A549 treated with AZD2906 at 1 μM for 4 hours (cell line): ENCODE measurements at places on chromosomes 4 and X. TPM values are rescaled to one million over a fixed set of nuclear protein-coding genes. Genes with fewer than 3 reads are reported as not detected.

IL13RA1 gene
- 49.5 to 68.4 TPM (median 59.5 TPM) in 5 replicates for total RNA-seq

SORBS2 gene
- 0.63 to 1.2 TPM (median 0.67 TPM) in 5 replicates for total RNA-seq

GAB1 gene
- total RNA-seq = 1.8 to 2.9 TPM (median 2.5 TPM) in 5 replicates

ATP1B4 gene
- total RNA-seq = not detected in 5 replicates

KIT gene
- total RNA-seq = 0.01 to 0.02 TPM in 2 of 5 replicates, not detected in the others

RNF212 gene
- 2.0 to 2.8 TPM (median 2.6 TPM) in 5 replicates for total RNA-seq

TRAM1L1 gene
- total RNA-seq = 0.34 to 0.68 TPM (median 0.49 TPM) in 5 replicates

HS3ST1 gene
- 0.30 to 0.98 TPM (median 0.46 TPM) in 5 replicates for total RNA-seq

PPBP gene
- 0.13 to 0.22 TPM in 2 of 5 replicates, not detected in the others for total RNA-seq

RNF175 gene
- total RNA-seq = 0.10 TPM in 1 of 5 replicates, not detected in the others

IGSF1 gene
- total RNA-seq = 0.26 to 0.32 TPM (median 0.27 TPM) in 5 replicates

PRSS12 gene
- total RNA-seq = 0.19 to 0.31 TPM (median 0.27 TPM) in 5 replicates

DMRTC1B gene
- 0.17 TPM in 1 of 5 replicates, not detected in the others for total RNA-seq

CSAG3 gene
- not detected in 5 replicates for total RNA-seq

CFAP299 gene
- 0.15 TPM in 1 of 5 replicates, not detected in the others for total RNA-seq

FGF5 gene
- total RNA-seq = 0.07 to 0.23 TPM (median 0.10 TPM) in 5 replicates

CDX4 gene
- not detected in 5 replicates for total RNA-seq

SLC49A3 gene
- total RNA-seq = 0.13 to 0.31 TPM (median 0.18 TPM) in 5 replicates

USP17L17 gene
- not detected in 5 replicates for total RNA-seq

CLCN4 gene
- 3.9 to 5.1 TPM (median 4.4 TPM) in 5 replicates for total RNA-seq

PAGE2 gene
- not detected in 5 replicates for total RNA-seq

LIMCH1 gene
- 35.7 to 54.6 TPM (median 47.2 TPM) in 5 replicates for total RNA-seq

BRS3 gene
- not detected in 5 replicates for total RNA-seq

GRID2 gene
- not detected in 5 replicates for total RNA-seq

ELK1 gene
- total RNA-seq = 33.7 to 38.8 TPM (median 36.3 TPM) in 5 replicates

TIGD4 gene
- 0.07 to 0.31 TPM (median 0.15 TPM) in 5 replicates for total RNA-seq

CCDC149 gene
- total RNA-seq = 1.4 to 1.8 TPM (median 1.5 TPM) in 5 replicates

FGF13 gene
- total RNA-seq = 0.05 to 0.06 TPM in 2 of 5 replicates, not detected in the others

IL21 gene
- not detected in 5 replicates for total RNA-seq

TMEM35A gene
- not detected in 5 replicates for total RNA-seq

VCX3B gene
- total RNA-seq = not detected in 5 replicates

SSX2B gene
- total RNA-seq = not detected in 5 replicates

RBM47 gene
- 24.1 to 31.9 TPM (median 29.2 TPM) in 5 replicates for total RNA-seq

AKAP17A gene
- 28.5 to 38.1 TPM (median 37.1 TPM) in 5 replicates for total RNA-seq

TDO2 gene
- total RNA-seq = 0.37 to 0.63 TPM (median 0.55 TPM) in 5 replicates

SPANXB1 gene
- total RNA-seq = 1.4 to 3.1 TPM (median 2.2 TPM) in 5 replicates

UGT2B11 gene
- 0.09 to 0.15 TPM (median 0.10 TPM) in 5 replicates for total RNA-seq

DMRTC1 gene
- total RNA-seq = not detected in 5 replicates

SPARCL1 gene
- total RNA-seq = not detected in 5 replicates

REELD1 gene
- total RNA-seq = not detected in 5 replicates

SMIM43 gene
- 0.11 to 0.29 TPM (median 0.23 TPM) in 5 replicates for total RNA-seq

RIBC1 gene
- 0.74 to 0.88 TPM (median 0.85 TPM) in 5 replicates for total RNA-seq

RAP1GDS1 gene
- total RNA-seq = 19.4 to 28.8 TPM (median 22.5 TPM) in 5 replicates

MAPK10 gene
- total RNA-seq = 0.41 to 0.54 TPM (median 0.45 TPM) in 5 replicates

P2RY8 gene
- 0.02 to 0.06 TPM (median 0.04 TPM) in 4 of 5 replicates, not detected in the other for total RNA-seq

WFS1 gene
- 11.1 to 12.8 TPM (median 12.2 TPM) in 5 replicates for total RNA-seq

PLP1 gene
- total RNA-seq = 0.05 TPM in 1 of 5 replicates, not detected in the others

PIN4 gene
- 33.1 to 63.3 TPM (median 36.8 TPM) in 5 replicates for total RNA-seq

CXCL3 gene
- 3.2 to 4.4 TPM (median 3.3 TPM) in 5 replicates for total RNA-seq

RS1 gene
- not detected in 5 replicates for total RNA-seq

ERVMER34-1 gene
- 0.35 to 0.71 TPM (median 0.49 TPM) in 5 replicates for total RNA-seq

MAGEB18 gene
- total RNA-seq = not detected in 5 replicates
